ENCODE measurements at places on chromosomes 12 and 14. TPM values are rescaled to one million over a fixed set of nuclear protein-coding genes. Genes with fewer than 3 reads are reported as not detected.

The CLEC1B gene
- 0.94 TPM for total RNA-seq

The PLEKHD1 gene
- total RNA-seq, result 0.70 TPM

The TSPAN8 gene
- not detected for total RNA-seq

The TAPBPL gene
- total RNA-seq, result 19.6 TPM

The KCNH3 gene
- total RNA-seq, result 3.1 TPM

The RASAL1 gene
- total RNA-seq, result 0.15 TPM

The GPRC5D gene
- total RNA-seq, result not detected

The HHIPL1 gene
- total RNA-seq, result 0.12 TPM

The DPPA3 gene
- total RNA-seq, result not detected

The HOMEZ gene
- 5.7 TPM for total RNA-seq

The RBP5 gene
- not detected for total RNA-seq

The AVPR1A gene
- total RNA-seq, result 5.5 TPM

The VIPAS39 gene
- total RNA-seq, result 15.0 TPM

The CLEC2D gene
- 173 TPM for total RNA-seq

Measured in T-helper 17 cell (primary cell).